NAMALWA (cell line): ENCODE measurements at places on chromosomes 5 and 9.

GRCh38 chr9:135802876-135803419, 101.0 kb downstream of the KCNT1 start:
- DNase-seq = no peak

DNA sequence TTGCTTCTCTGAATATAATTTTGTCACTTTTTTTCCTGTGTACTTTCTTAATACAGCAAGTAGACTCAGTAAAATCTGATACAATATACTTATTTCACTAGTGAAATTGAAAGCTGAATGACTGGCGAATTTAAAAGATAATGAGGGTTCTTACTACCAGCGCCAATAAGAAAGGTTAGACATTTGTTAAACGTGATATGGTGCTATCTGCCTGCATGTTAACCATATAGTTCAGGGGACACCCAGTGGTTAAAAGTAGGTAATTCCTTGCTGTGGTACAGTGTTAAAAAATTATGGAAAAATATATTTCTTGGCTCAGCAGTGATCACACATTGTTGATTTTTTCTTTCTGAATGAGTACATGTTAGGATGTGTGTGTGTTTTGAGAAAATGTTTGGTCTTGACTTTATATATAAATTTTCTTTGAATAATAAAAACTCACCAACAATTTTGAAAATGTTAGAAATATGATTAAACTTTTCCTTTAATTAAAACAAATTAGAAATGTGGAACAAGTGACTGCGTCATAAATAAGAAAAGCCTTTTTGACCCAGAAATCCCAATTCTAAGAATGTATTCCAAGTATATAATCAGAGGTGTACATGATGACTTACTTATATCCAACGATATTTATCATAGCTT, 25.8 kb downstream of the CAST start:
- DNase-seq = peak; percentile 73

DNA sequence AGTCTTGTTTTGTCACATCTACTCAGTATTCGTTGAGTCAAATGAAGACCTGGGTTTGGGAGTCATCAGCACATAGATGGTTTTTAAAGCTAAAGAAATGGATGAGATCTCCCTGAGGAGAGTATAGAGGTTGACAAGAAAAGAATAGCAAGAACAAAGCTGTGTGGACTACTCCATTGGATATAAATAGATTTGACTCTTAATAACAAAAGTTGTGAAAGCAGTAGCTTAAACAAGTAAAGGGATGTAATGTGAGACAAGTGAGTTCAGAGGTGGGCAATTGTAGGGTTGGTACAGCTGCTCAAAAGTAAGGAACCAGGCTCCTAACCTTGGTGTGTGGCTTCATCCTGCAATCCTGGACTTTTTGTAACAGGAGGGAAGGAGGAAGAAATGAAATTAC, 49.3 kb downstream of the CSNK1G3 start:
- no peak for DNase-seq

- no peak for DNase-seq
Observed at GRCh38 chr9:131436376-131436775, 42.5 kb downstream of the PRRC2B start.

GRCh38 chr5:9239071-9239470, 306.8 kb downstream of the SEMA5A start:
- DNase-seq = no peak

- no peak for DNase-seq
Observed at GRCh38 chr5:79974886-79975285, 16.2 kb downstream of the MTX3 start.

- no peak for DNase-seq
Observed at GRCh38 chr5:32733590-32734340, 22.6 kb downstream of the NPR3 start.

- no peak for DNase-seq
Observed at GRCh38 chr5:127923804-127924570, 159.6 kb upstream of the SLC12A2 start.

DNA sequence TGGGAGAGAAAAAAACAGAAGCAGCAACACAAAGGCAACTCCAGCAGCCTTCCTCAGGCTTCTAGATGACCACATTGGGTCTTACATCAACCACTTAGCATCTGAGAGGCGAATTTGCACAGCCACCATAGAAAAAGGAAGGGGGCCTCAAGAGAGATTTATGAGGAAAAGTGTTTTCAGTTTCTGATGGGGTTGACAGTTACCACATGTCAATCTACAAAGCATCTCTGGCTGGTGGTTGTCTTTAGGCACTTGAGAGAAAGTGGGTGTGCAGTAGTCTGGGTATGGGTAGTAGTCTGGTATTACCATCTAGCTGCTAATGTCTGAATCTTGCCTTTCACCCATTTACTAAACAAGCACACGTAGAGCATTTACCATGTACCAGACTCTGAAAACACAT, 137.5 kb downstream of the BAAT start:
- no peak for DNase-seq

GRCh38 chr9:89204801-89205200, 26.2 kb upstream of the SHC3 start:
- DNase-seq = no peak

GRCh38 chr5:20323323-20323722, 335.3 kb upstream of the CDH18 start:
- DNase-seq = no peak

GRCh38 chr9:127714020-127714750, 1.3 kb downstream of the PTRH1 start:
- DNase-seq = no peak

DNA sequence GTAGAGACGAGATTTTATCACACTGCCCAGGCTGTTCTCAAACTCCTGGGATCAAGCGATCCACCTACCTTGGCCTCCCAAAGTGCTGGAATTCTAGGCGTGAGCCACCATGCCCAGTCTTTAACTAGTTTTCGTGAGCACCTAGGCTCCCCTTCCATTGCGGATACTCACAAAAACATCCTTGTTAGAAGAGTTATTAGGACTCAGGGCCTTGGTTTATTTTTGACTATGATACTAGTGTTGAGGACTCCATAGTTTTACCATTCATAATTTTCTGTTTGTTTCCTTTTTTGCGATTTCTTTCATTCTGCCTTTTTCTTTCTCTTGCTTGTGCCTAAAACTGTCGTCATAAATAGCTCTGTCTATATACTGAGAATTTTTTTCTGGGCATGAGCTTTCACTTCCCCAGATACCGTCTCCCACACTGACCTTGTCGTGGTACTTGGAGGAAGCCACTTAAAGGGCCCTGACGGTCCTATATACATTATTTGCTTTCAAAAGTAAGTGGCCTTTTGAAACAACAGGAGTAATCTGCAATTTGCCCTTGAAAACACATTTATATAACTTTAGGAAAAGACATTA, 5.2 kb downstream of the F2R start:
- no peak for DNase-seq

DNA sequence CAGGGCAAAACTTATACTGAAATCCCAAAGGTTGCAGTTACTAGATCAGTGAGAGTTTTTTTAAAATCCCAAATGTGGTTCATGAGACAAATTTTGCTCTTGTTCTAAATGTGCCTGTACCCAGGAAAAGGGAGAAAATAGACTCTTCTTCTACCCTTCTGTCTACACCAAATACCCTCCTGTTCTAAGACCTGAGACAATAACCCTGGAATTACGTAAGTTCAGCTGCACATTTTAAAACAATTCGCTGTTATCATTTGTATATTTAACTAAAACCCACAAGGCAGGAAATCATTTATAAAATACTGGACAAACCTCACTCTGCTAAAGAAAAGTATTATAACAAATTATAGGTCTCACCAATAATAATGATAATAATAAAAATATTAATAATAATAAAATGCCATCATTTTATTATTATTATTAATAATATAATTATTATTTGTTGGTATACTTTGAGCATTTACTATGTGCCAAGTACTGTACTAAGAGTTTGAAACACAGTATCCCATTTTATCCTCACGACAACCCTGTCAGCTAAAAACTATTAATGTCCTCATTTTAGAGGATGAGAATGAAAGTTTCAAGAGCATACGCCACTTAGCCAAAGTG, 49.8 kb upstream of the AFAP1L1 start:
- DNase-seq = no peak

DNA sequence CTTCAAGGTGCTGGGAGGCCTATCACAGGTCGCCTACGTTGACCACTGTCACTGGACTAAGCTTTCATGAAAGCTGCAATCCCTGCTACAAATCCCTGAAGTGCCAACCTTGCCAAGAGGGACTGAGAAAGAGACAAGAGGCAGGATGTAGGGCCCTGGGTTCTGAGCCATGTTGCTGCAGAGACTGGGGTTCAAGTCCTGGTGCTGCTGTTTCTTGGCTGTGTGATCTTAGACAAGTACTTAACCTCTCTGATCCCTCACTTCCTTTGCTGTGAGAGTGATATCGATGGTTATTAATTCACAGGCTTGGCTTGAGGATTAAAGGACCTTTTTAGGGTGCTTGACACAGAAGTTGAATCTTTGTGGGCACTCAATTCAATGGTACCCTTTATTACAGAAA, 15.5 kb downstream of the CSF1R start:
- DNase-seq = no peak

DNA sequence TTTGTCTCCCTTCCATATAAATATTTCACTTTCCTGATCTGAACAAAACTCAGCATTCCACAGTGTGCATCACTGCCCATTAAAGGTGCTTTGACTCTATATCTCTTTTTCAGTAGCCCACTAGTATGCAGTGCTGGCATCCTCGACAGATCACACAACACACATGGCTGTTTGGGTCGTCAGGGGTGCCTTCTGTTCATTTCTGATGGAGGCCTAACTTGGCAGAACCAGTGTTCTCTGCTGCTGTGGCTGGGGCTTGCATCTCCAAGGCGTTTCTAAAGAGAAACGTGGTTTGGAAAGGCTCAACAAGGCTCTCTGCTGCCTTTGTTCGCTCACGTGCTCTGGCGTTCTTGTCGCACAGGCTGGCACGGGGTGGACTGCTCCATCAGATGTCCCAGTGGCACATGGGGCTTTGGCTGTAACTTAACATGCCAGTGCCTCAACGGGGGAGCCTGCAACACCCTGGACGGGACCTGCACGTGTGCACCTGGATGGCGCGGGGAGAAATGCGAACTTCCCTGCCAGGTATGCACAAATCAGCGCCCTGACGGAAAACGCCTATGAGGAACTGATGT, 97.7 kb upstream of the PRRC1 start:
- no peak for DNase-seq

DNA sequence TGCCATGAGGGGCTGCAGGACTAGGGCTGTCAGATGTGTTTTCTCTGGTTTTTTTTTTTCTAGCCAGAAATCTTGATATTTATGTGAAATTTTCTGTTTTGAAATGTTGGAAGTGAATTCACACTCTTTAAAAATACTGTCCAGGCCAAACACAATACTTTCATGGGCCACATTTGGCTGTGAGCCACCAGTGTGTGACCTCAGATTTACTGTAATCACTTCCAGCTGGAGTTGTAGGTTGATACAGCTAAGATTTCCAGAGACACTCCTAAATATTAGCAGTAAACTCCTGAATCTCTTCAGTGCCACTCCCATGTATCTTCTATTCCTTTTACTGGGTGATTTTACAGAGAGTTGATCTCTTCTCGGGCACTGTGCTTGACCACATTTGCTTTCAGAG, 92.2 kb upstream of the CKMT2 start:
- no peak for DNase-seq

- DNase-seq = no peak
Observed at GRCh38 chr5:16894236-16895057, 41.6 kb downstream of the MYO10 start.

DNA sequence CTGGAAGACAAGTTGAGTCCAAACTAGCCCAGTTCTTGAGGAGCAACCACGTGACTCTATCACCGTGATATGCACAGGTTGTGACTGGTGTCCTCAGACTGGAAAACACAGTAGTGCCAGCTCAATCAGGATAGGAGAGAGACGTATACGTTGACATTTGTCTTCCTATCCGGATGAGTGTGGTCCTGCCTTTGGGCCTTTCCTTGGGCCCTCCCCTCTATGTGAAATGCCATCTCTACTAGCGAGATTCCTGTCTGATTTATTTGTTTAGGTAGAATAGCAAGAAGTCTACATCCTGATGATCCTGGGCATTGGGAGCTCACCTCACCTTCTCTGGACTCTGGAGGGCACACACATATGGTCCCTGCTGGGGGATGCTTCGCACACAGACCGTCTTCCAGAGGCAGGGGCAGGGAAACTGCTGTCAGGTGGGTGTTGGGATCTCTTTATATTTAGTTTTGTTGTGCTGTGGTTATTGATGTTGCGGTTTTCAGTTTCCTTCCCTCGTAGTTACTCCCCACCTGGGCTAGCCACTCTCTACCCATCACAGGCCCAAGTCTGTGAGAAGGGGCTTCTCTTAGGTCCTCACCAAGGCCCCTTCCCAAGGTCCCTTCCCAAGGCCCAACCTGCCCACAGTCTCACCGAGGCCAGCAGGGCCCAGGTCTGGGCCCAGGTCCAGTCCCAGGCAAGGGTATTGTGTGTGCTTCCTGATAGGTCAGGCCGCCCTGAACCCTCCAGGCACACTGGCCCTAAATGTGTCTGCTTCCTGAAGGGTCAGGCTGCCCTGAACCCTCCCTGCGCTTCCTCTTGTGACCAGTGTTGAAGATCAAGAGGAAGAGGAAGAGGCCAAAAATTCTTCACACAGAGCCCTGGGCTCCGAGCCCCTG, 19.0 kb upstream of the SPINK4 start:
- DNase-seq = peak; percentile 43

DNA sequence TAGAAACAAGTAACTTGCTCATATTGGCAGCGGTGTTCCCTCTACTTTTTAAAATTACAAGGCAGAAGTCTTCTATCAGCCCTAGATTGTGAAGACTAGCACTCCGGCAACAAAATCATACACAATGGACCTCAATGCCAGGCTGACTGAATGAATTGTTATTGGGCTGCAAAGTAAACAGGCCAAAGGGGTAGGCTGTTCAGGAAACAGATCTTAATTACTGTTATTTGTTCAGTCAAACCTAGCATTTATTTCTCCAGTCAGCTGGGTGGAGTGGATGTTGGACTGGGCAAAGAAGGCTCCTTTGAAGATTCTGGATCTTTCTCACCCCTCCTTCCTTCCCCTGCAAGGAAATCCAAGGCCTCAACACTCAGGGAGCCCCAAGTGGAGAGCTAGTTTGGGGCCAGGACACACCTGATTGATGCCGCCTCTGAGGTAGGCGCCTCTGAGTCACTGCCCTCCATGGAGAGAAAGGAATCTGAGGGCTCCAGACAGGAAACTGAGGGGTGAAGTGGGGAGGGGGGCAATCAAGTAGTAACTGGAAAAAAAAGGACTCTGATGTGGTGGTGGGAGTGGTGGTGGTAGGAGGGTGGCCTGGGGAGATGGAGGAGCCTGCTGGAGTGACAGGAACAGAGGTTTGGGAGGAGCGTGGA, 35.5 kb downstream of the SERINC5 start:
- no peak for DNase-seq
